Fibroblast of skin of right biceps (primary cell): ENCODE measurements at places on chromosomes 2 and 18.

GRCh38 chr2:240994171-240994896 is 4.1 kb upstream of the SNED1 start:
- no peak for DNase-seq

- DNase-seq = peak; percentile 11
Observed at GRCh38 chr18:45602926-45603325, 12.3 kb upstream of the SLC14A2 start.

GRCh38 chr18:48192542-48192941 is 216.6 kb downstream of the ZBTB7C start:
- DNase-seq = no peak

GRCh38 chr2:68272246-68272994 is 20.1 kb upstream of the PPP3R1 start:
- no peak for DNase-seq

DNA sequence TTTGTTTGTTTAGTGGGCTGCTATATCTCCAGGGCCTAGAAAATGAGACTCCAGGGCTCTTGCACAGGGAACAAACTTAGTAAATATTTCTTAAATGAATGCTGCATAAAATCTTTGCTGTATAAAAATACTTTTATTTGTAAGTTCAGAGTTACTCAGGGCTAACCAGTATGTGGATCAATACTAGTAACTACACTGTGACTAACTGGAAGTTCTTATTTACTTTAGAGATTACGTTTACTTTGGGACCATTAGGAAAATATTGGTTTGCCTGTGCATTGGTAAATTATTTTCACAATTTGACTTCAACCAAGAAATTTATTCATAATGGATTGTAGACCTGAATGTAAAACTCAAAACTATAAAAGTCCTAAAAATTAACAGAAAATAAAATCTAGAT is 575.5 kb downstream of the RNF144A start:
- DNase-seq = no peak

DNA sequence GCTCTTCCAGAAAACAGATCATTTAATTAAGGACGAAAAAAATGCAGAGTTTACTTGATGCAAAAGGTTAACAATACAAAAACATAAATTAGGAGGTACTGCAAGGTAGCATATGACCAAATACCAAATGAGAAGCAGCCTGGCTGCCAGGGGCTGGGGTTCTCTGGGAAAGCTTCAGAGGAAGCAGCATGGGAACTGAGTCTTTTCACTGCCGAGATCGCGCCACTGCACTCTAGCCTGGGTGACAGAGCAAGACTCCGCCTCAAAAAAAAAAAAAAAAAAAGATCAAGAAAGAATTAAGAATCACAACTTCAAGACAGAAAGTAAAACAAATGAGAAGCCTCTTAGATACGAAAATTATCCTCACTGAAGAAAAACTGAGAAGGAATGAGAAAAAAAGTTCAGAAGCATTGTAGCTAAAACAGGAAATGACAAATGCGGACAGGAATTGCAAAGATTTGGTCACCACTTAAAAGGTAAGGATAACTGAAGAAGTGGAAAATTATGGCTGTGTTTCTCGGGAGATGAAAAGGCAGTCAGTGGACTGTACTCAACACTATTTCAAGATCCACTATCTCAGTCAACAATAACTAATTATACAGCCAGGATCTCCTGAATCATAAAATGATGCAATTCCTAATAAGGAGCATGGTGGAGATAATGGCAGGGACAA is 4.3 kb downstream of the SEPTIN10 start:
- DNase-seq = peak; percentile 83

- no peak for DNase-seq
Observed at GRCh38 chr2:74816540-74817303, 17.2 kb upstream of the HK2 start.

DNA sequence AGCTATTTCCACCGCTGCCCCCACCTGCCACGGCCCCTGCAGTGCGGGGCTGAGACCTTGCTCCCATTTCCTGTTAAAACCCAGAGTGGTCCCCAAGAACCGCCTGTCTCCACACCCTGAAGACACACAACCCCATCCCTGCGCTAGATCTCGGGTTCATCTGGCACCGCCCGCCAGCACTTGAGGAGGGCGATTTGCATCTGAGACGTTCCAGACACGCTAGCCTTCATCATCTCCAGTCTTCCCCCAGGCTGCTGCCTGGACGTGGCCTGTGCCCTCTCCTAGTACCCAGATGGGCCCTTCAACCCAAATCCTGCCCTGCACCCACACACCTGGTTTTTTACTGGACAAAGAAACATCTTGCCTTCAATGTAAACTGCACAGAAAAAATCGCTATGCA is 49.8 kb downstream of the SLC66A2 start:
- no peak for DNase-seq

GRCh38 chr2:241105641-241106040 is 3.6 kb upstream of the MTERF4 start:
- DNase-seq = no peak

- peak; percentile 90 for DNase-seq
Observed at GRCh38 chr18:48621240-48621639, 82.4 kb downstream of the CTIF start.

DNA sequence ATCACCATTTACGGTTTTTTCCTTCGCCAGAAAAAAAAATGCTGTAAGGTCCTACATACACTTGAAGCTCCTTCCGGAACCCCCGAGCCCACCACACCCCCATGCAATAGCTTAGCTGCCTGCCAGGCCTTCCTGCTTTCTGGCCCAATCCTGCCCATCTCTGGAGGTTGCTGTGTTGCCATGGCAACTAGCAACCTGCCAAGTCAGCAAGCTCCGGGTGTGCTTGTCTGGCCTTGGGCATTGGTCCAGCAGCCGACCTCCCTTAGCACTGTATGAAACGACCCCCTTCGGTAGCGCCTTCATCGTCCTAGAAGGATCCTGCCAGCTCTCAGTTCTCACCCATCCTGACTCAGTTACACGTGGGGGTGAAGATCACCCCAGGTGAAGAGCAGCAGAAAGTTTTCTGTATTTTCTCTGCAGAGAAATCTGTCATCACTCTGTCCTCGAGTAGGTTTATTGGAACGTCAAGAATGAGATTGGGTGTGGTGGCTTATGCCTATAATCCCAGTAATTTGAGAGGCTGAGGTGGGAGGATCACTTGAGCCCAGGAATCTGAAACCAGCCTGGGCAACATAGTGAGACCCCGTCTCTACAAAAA is 47.4 kb upstream of the MTCL1 start:
- peak; percentile 72 for DNase-seq

DNA sequence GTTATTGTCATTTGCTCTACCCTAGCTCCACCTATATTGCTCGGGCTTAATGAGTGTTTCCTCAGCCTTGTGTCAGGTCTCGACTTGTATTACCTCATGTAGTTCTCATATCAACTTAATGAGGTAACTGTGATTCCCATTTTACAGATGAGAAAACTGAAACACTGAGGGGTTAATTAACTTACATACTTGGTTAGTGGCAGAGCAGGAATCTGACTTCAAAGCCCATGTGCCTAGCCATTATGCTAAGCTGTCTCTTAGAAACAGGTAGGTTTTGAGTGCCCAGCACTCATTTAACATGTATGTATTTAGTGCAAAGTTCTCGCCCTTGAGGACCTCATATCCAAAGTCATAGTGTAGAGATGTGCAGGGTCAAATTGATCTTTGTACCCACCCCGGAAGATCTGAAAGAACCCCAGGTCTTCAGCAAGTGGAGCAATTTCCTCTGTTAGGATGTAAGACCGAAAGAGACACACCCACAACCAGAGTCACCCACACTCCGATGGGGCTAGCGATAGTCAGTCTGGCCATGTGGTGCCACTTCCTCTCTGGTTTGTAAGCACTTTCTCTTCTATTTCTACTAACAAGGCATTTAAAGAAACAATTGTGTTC is 121.0 kb upstream of the SLC39A10 start:
- DNase-seq = no peak

DNA sequence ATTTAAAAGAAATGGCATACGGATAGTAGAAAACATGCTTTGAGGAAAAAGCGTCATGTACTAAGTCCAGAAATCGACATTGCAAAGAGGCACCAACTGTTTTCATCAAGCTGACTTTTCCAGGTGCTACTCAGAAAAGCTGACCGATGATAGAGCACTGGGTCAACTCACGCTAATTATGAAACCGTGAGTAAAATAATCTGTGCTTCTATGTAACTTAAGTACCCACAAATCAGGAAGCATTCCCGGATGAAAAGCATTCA is 353 bp upstream of the NUP35 start:
- no peak for DNase-seq

DNA sequence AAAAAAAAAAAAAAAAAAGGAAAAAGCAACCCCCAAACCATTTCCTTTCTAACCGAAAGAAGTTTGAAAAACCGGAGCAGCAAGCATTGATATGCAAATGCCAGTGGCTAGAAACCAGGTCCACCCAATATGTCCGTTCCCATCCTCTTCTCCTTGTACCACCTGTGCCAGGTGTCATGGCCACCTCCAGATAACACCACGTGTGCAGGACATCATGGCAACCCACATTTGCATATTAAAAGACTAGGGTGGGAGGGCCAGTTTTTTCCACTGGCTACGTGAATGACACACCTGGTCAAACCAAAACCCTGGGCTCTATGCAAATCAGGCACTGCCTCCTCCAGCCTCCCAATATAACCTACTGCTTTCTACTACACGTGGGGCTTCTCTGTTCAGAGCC is 303.3 kb upstream of the GULP1 start:
- no peak for DNase-seq

GRCh38 chr2:238042849-238043584 is 17.8 kb upstream of the SCLY start:
- no peak for DNase-seq

- DNase-seq = no peak
Observed at GRCh38 chr2:239337122-239337876, 63.5 kb downstream of the HDAC4 start.
